ENCODE measurements at places on chromosomes 13 and 19.

DNA sequence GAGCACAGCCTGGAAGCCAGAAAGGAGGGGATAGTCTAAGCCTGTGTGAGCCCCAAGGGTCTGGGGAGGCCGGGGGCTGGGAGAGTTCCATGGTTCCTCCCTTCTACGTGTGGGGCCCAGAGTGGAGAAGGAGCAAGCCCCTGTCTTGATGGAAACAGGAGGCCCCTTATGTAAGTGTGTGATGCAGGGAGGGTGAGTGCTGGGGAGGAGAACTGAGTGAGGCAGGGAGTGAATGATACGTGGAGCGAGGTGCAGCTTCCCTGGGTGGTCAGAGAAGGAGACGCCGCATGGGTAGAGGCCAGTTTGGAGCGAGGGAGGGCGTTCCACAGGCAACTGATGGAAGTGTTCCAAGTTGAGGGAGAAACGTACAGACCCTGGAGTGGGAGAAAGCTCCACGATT lies 16.0 kb downstream of the MAG start:
- DNase-seq, result no peak

- peak; percentile 73 for DNase-seq
Observed at GRCh38 chr13:29771247-29771646, 79.2 kb downstream of the UBL3 start.

DNA sequence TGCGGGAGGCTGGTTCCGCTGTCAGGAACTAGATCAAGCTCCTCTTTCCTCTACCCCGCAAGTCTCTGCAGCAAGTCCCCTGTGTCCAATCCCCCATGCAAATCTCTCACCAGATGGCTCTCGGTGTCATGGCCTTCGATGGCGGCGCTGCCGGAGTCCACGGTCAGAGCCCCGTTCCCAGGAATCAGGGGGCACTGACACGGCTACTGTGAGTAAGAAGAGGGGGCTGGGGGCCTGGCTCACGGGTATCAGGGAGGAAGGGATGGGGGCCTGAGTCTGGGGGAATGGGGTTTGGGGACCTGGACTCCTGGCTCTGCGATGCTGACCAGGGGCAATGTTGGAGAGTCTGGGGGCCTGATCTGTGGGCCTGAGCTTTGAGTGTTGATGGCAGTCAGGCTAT lies 4.0 kb downstream of the SCAF1 start:
- no peak for DNase-seq

DNA sequence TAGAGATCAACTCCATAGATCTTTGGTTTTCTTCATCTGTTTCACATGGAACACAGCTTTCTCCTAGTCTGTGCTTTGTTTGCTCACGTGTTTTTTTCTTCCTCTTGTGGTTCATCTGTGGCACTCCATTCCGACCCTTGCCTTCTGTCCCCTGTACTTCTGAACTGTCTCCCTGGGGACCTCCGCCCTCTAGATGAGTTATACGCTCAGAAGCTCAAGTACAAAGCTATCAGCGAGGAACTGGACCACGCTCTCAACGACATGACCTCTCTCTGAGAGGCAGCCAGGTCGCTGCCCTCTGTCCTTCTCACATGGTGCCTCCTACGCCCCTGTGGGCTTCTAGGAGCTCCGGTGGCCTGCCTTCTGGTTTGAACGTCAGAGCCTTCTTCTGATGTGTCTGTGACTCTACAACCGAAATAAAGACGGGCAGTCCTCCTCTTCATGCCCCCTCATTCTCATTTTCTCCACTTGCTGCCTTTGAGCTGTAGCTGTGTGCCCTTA lies 16.6 kb upstream of the RAB8A start:
- DNase-seq, result peak; percentile 60

DNA sequence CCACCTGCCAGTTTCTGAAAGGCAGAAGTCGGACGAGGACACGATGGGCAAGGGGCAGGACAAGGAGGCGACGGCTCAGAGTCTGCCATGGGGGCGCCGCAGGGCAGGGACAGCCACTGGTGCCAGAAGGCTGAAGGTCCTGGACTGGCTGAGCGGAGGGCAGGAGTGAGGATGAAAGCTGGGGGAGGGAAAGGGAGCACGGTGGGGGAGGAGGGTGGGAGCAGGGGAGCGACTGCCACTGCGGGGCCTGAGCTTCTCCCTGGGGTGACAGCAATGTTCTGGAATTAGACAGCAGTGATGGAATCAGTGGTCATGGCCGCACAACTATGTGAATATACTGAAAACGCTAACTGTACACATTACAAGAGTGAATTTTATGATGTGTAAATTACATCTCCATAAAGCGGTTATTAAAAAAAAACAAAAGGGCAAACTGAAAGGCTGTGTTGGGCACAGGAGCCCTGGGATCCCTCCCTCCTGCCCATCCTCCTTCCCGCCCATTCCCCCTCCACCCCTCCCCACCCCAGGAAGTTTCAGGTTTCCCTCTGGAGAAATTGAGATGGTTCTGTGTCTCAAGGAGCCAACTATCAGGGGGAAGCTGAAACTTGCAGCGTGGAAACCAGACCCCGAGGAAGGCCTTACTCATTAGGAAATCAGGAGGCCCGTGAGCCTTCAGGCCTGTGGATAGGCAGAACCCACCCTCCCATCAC lies 15.9 kb downstream of the MLLT1 start:
- DNase-seq, result no peak

DNA sequence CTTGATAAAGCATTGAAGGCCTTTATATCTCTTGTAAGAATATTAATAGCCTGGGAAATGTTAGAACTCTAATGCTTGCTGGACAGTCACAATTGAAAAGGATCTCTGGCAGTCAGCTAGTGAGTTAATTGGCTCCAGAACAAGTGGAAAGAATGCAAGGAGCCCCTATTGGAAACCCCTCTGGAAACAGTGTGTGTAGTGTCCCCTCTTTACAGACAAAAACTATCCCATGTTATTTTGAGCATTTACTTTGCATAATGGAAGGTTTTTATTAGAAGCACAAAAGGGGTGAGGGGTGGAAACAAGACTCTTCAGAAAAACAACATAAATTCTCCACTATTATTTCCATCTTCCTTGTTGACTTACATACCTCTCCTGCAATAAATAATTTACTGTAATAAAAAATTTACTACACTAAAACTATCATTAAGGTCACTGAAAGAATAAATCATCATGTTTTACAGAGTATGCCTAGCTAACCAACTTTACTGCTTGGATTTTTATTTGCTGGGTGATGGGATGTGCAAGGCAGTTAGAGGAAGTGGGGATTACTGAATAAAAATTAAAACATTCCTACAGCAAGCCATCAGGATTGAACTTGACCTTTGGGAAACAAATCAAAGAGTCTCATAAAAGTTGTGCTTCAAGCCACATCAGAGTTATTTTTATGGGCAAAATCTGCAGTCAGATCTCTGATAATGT lies 610.4 kb downstream of the TBC1D4 start:
- no peak for DNase-seq

DNA sequence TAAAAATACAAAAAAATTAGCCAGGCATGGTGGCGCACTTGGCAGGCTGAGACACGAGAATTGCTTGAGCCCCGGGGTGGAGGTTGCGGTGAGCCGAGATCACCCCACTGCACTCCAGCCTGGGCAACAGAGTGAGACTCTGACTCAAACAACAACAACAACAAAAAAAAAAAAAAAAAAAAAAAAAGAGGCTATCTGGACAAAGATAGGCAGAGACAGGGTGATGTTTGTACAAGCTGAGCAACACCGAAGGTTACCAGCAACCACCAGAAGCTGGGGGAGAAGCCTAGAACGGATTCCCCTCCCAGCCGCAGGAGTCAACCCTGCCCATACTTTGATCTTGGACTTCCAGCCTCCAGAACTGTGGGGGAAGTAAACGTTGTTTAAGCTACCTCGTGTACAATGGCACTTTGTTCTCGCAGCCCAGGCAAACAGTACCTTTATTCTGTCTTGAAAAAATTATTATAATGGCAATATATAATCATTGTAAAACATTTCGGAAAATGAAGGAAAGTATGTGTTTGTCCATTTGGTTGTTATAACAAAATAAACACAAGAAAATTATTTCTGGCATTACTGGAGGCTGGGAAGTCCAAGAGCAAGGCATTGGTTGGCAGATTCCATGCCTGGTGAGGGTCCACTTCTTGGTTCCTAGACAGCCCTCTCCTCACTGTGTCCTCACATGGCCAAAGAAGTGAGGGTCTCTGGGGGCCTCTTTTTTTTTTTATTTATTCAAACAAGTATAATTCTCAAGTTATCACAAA lies 39.8 kb upstream of the LATS2 start:
- no peak for DNase-seq

- no peak for DNase-seq
Observed at GRCh38 chr13:90564566-90564965, 782.9 kb upstream of the MIR17HG start.

GRCh38 chr13:29564818-29565217 lies 30.7 kb downstream of the SLC7A1 start:
- no peak for DNase-seq

DNA sequence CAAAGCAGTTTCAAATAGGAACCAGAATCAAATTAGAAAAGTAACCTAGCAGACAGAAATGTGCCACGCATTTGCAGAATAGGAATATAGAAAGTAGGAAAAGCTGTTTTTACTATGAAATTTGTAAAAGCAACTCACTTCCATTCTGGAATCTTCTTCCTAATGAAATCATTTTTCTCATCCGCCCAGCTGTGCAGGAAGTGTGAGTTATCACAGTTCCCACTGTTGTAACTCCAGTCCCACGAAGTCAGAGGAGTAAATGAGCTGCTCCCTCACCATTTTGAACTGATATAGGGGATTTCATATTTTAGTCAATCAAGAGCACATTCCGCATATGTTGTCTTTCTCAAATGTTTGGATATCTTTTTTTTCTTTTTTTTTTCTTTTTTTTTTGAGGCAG lies 230.8 kb downstream of the TBC1D4 start:
- DNase-seq, result no peak

GRCh38 chr13:66849706-66850105 lies 380.4 kb downstream of the PCDH9 start:
- no peak for DNase-seq

DNA sequence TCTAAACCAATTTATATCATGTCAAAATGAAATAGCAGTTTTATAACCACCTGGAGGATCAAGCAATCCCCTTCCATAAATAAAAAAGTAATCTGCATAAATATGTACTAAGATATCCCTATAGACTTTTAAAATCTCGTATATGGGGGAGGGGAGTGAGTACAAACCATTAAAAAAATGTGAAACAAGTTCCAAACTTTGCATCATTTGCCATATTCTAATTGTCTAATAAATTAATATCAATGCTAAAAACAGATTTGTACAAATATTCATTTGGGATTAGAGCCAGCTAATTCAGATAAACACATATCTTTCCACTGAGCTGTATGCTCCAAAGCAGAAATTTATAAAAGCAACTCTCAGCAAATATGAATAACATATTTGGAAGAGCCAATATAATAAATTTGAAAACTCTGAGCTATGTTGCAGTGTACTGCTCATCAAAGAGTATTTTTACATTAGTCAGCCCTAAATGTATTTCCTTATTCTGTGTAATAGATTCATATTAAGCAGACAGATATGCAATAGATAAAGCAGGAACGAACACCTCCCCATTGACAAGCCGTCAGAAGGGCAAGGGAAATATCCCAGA lies 970.2 kb downstream of the EFNB2 start:
- DNase-seq, result no peak

DNA sequence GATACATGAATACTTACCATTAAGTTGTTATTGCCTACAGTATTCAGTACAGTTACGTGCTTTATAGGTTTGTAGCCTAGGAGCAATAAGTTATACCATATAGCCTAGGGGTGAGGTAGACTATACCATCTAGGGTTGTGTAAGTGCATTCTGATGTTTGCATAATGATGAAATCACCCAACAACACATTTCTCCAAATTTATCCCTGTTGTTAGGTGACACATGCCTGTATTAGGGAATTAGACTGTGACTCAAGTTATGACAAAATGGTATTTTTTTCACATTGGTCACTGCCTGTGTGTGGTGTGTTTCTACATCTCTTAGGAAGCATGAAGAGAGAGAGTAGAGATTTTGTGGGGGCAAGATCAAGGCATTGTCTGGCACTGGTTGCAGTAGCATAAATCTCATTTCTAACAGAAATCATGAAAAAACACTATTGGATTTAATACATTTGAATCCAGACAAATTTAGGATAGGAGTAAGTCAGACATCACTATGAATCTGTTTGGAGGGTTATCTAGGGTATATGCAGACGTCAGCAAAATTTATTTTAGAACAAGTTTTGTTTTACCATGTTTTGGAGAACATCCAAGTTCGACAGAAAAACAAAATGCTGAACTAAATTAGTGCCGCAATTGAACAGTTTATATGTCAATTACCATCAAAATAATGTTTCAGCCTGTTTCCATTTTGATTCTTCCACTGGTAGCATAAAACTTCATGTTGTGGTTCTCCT lies 332.1 kb downstream of the LMO7 start:
- DNase-seq, result no peak
